ENCODE measurements at places on chromosomes 11 and 22.

GRCh38 chr22:24426851-24427499 lies 424 bp upstream of the ADORA2A start:
- no peak for DNase-seq

GRCh38 chr11:112315057-112315720 lies 54.5 kb upstream of the PLET1 start:
- no peak for DNase-seq

- DNase-seq = no peak
These were observed 32.2 kb downstream of the CYTH4 start for GRCh38 chr22:37314315-37315074.

DNA sequence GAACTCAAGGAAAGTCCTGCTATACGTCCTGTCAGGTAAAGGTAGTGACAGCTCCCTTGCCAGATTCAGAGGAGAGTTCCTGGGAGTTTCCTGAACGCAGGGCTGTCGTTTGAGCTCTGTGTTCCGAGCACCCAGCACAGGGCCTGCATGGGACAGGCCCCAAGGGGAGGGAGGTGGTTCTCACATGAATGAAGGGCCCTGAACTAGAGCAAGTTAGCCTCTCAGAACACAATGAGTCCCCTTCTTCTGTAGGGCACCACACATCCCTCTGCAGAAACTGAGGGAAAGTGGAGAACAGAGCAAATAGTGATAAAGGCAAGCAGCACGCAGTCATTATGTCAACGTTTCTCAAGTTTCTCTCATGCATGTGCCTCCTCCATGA lies 35.3 kb downstream of the NEU3 start:
- DNase-seq = no peak

GRCh38 chr11:10322401-10322800 lies 17.5 kb downstream of the ADM start:
- DNase-seq = no peak

GRCh38 chr11:76566811-76567210 lies 103.7 kb downstream of the LRRC32 start:
- no peak for DNase-seq

DNA sequence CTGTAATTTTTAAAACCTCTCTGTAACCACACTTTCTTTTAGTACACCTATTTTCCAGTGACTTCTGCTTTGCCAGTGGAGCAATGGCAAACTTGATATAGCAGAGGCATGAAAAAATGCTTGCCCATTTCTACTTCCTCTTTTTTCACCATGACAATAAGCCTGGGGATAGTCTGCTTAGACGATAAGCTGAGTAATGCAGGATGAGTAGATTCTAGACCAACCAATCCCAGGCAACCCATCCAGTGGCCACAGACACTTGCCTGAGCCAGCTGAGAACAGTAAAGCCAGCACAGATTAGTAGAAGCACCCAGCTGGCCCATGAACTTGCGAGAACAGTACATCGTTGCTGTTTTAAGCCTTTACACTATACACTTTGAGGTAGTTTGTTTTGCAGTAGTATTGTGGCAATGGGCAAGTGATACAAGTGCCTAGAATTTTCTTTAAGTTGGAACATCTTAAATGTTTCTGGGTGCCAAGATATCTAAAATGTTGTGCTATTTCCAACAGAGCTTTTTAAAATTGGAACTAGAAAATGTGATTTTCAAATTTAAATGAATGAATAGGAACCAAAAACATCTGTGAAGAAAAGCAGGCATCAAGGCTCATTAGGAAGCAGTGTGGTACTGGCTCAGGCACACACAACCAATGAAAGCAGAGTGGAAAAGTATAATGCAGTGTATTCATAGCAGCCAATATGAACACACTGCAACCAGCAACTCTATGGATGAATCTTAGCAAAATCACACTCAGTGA lies 37.7 kb downstream of the DDI1 start:
- DNase-seq = peak; percentile 66

DNA sequence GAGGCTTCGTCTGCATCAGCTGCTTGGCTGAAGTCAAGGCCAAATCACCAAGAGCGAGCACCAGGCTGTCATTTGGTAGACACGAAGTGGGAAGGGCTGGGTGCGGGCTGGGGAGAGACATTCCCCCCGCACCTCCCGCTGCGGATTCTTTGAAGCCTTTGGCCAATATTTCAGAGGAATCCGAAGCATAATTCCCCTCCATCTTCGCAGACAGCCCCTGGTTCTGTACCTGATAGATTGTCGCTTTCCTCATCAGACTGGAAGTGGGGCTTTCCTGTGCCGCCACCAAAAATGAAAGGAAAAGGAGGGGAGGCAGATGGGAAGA lies 15.3 kb downstream of the BLID start:
- no peak for DNase-seq

GRCh38 chr22:34973016-34973415 lies 92.9 kb upstream of the ISX start:
- DNase-seq = no peak

DNA sequence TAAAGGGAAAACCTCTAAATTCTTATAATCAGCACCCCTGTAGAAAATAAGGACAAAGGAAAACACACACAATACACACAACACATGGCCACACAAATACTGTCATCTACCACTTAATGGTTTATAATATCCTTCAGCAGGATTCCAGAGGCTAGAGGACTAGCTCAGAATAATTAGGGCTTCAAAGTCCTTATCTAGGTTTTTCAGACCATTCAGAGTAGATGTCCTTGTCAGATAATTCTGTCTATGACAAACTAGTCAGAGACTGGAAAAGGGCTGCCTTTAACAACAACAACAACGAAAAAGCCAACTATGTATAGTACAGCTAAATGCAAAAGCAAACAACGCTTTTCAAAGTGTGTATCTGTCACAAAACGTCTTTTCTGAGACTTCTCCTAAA lies 456.5 kb upstream of the CNTN5 start:
- no peak for DNase-seq

GRCh38 chr11:44338698-44339529 lies 29.0 kb upstream of the ALX4 start:
- no peak for DNase-seq

DNA sequence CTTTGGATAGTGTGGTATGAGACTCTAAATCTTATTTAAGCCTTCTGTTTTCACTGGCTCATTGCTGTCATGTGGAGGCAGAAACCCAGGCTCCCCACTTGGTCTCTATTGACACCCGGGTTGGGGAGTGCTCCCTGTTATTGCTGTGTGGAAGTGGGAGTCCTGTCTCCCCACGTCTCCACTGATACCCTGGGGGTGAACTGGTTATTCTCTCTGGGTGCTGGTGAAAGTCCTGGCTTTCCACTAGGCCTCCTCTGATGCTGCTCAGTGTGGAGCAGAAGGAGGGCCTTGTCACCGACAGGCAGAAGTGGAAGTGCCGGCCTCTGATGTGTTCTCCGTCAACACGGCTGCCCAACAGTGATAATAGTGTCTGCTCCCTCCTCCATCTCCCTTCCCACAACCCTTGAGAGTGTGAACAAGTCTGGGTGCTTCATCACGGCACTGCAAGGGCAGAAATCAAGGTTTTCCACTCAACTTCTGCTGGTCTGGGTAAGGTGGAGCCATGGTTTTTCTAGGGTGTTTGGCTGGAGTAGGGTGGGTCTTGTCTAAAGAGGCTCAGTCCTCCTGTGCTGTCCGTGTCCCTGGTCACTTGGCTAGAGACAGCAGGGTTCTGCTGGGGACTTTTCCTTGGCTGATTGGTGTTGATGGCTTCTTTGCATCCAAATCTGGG lies 240.7 kb upstream of the B3GAT1 start:
- no peak for DNase-seq

GRCh38 chr11:69075421-69076128 lies 26.8 kb downstream of the TPCN2 start:
- DNase-seq = no peak

GRCh38 chr11:90874281-90874680 lies 651.4 kb upstream of the CHORDC1 start:
- no peak for DNase-seq

DNA sequence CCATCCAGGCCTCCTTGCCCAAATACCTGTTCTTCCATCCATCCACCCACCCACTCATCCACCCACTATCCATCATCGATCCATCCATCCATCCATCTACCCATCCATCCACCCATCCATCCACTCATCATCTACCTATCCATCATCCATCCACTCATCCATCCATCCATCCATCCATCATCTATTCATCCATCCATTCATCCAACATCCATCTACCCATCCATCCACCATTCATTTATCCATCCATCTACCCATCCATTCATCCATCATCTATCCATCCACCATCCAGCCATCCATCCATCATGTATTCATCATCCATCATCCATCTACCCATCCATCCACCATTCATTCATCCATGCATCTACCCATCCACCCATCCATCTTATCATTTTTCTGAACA lies 413.2 kb downstream of the CTTN start:
- no peak for DNase-seq

DNA sequence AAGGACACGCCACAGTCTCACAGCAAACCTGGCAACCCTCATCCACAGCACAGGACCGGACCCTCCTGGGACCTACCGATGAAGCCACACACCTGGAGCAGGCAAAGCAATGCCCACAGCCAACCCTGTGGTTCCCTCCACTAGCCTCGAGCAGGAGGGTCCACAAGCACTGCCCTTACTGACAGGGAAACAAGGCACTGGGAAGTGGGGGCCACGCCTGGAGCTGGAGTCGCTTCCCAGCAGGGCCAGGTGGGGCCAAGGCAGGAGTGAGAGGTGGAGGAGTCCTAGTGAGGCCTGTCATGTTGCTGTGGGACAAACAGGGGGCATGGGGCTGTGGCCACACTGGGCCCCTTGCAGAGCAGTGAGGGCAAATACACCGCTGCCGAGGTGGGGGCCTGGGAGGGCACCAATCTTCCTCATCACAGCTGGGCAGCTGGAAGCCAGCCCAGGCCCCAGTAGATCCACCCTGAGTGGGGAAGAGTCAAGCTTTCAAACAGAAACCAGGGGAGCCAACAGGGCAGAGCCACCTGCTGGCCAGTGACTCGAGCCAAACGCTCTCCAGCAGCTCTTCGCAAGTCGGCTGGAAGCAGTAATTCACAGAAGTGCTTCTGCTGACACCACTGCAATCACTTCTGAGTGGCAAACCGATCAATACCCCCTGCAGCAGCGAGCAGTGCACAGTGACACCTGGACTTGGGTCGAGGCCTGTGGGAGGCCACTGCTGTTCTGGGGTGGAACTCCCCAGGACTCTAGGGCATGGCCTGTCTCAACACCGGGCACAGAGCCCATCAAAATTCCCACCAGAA lies 13.7 kb downstream of the SULT4A1 start:
- DNase-seq = no peak

GRCh38 chr11:21552911-21553310 lies 640.0 kb upstream of the ANO5 start:
- DNase-seq = no peak

- no peak for DNase-seq
These were observed 9.4 kb upstream of the PLEKHB1 start for GRCh38 chr11:73637012-73637411.

GRCh38 chr11:44983786-44984185 lies 33.1 kb upstream of the TP53I11 start:
- no peak for DNase-seq

DNA sequence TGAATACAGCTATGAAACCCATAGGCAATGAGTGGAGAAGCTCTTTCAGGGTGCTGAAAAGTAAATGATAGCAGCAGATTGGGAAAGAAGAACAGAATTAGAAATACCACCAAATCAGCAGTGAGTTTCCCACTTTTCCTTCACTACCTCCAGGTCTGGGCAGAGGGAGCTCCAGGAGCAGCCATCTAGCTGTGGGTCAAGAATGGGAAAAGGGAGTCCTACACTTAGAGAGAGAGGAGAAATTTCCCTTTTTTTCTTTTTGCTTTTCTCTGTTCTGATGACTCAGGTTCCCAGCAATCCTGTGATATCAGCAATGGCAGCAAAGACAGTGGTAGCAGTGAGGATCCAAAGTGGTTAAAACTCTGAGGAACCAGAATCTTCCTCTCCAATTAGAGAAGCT lies 263.9 kb downstream of the NXPE2 start:
- no peak for DNase-seq

- DNase-seq = no peak
These were observed 40.5 kb downstream of the MICAL2 start for GRCh38 chr11:12150831-12151382.

DNA sequence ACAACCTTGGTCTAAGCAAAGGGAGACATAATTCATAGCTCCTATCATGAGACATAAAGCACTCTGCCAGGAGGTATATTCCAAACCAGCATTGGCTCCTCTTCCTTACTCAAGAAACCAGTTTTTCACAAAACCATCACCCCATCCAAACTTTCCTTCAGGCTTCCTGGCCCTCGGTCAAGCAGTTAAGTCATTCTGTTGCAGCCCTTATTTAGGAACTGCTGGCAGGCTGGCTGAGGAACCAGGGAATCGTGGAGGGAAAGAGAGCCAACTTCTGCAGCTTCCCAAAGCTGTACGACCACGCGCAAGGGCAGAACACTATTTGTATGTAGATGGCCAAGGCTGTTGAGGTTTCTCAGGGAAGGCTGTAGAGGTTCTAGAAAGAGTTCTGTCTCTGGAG lies 680 bp downstream of the IFT46 start:
- no peak for DNase-seq

- no peak for DNase-seq
These were observed 1.0 kb upstream of the CCKBR start for GRCh38 chr11:6258571-6259081.

GRCh38 chr22:33853200-33854097 lies 66.8 kb downstream of the LARGE1 start:
- DNase-seq = no peak

- peak; percentile 17 for DNase-seq
These were observed 33.7 kb upstream of the MPPED1 start for GRCh38 chr22:43377896-43378704.

DNA sequence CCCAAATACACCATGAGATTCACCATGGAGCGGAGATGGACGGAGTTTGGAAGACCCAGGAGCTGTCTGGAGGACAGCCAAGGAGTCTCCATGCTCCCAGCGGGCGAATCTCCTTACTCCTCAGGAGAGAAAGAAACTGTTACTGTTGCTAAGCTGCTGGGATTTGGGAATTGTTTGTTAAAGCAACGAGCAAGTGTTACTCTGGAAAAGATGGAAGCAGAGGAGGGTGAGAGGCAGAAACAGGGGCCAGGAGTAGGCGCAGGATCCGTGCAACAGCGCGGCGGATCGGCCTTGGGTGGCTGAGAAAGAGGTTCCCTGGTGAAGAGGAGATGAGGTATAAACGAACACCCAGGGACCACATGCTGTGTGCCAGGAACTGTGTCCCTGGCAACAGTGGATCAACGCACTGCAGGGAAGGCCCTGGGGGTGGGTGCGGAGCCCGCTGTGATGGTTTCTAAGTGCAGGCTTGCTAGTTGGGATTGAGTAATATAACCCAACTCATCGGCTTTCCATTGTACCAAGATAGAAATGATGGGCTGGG lies 1436.4 kb downstream of the BRD1 start:
- DNase-seq = no peak

GRCh38 chr11:131186629-131187101 lies 183.8 kb upstream of the NTM start:
- DNase-seq = no peak

DNA sequence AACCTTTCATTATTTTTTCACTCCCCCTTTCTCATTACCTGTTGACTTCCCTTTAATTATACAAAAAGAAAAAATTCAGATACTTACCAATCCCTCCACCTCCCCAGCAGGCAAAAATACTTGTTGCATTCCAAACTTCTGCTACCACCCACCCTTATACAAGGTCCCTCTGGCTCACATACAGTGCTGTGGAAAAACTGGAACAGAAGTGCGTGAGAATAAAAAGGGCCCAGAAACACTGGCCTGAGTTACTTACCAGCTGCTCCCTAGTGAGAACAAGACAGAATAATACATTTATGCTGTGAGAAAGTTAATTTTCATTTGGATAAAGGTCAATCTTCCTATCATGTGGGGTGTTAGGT lies 46.9 kb upstream of the RAPSN start:
- no peak for DNase-seq
